Astrocyte of the spinal cord (primary cell): ENCODE measurements at places on chromosomes 5 and 9.
A peak's percentile ranks its signal among the peaks of the same experiment; 100 is the strongest.

DNA sequence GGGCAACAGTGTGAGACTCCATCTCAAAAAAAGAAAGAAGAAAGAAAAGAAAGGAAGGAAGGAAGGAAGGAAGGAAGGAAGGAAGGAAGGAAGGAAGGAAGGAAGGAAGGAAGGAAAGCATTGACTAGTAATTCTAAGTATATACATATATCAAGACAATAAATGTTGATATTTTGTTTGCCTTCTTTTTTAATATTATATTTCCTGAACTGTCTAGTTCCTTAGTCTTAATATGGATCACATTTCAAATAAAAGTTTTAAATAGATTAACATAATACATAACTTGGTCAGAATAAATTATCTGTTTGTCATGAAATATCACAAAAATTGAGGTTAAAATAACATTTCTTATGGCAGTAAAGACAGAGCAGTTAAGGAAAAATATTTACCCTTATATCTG is 1448.4 kb upstream of the C9orf72 start:
- no peak for DNase-seq

DNA sequence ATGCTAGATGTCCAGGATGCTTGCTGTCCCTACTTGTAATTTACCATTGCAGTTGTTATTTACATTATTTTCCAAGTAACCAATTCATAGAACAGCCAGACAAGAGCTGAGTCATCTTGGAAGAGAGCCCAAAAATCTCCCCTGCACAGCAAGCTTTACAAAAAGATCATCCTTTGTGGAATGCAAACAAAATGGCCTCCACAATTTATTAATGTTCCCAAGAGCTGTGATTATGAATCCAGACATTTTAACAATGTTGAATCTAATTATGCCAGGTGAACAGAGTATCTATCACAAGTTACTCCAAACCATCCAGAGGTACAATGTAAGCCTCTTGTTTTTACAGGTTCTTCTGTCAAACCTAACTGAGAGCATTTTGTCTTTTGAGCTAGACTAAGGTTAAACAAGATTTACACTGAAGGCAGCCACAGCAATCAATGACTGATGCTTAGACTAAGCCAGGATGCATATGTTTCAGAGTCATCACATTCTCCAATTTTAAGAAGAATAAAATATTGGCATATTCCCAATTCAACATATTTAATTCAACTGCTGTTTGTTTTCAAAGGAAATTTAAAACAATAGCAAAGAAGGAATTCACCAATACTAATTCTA is 95.3 kb upstream of the SLC12A2 start:
- peak; percentile 93 for DNase-seq

GRCh38 chr9:116387934-116388698 is 234.5 kb downstream of the PAPPA start:
- DNase-seq, result no peak

DNA sequence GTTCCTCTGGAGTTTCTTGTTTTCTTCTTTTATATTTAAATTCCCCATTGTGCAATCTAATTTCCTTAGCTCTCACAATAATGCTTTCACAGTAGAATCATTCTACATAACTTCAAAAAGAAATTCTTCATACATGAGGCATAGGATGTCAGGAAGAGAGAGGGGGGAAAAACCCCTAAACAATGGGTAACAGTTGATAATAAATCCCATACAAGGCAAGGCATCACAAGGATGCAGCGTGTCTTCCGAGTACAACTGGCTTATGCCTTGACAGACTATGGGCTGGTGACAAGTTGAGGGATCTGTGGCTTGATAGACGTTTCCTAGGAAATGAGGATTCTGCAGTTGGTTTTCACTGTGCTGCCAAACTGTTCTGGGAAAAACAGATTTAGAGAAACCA is 247.4 kb downstream of the ARL15 start:
- DNase-seq, result peak; percentile 59

GRCh38 chr5:44401611-44402010 is 12.4 kb upstream of the FGF10 start:
- DNase-seq, result no peak

DNA sequence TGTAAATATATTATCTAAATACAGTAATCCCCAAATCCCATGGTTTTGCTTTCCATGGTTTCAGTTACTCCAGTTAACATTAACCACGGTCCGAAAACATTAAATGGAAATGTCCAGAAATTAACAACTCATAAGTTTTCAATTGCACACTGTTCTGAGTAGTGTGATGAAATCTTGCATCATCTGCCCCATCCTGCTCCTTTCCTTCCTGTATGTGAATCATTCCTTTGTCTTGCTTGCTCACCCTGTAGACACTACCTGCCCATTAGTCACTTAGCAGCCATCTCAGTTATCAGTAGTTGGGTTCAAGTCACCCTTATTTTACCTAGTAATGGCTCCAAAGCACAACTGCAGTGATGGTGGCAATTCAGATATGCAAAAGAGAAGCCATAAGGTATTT is 1568.5 kb upstream of the WWC1 start:
- peak; percentile 55 for DNase-seq

GRCh38 chr5:40945111-40945510 is 35.8 kb downstream of the C7 start:
- DNase-seq, result no peak

DNA sequence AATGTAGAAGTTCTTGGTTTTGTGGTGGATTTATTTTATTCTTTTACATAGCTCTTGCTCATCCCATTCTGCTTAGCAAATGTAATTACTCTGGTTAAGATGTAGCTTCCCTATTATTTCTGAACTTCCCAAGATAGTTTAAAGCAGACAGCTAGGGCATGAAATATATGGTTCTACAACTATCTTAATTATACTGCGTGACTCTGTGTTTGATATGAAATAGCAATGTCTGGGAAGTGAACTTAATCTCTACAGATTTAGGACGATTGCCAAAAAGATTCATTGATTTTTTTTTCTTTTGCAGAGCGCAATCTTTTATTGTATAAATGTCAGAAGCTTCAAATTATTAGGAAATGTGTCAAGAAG is 529.3 kb upstream of the ZNF608 start:
- DNase-seq, result no peak

DNA sequence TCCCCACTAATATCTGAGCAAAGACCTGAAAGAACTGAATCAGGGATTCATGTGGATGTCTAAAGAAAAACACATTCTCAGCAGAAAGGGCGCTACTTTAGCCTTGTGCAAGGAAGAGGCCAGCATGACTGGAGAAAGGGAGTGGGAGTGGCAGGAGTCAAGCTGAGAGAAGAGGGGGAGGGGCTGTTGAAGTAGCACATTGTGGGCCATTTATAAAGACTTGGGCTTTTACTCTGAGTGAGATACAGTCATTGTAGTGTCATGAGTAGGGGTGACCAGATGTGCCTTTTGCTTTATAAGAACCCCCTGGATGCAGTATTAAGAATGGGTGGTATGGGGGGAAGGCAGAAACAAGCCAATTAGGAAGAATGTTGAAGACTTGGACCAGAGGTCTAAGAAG is 452.8 kb downstream of the ENC1 start:
- no peak for DNase-seq

DNA sequence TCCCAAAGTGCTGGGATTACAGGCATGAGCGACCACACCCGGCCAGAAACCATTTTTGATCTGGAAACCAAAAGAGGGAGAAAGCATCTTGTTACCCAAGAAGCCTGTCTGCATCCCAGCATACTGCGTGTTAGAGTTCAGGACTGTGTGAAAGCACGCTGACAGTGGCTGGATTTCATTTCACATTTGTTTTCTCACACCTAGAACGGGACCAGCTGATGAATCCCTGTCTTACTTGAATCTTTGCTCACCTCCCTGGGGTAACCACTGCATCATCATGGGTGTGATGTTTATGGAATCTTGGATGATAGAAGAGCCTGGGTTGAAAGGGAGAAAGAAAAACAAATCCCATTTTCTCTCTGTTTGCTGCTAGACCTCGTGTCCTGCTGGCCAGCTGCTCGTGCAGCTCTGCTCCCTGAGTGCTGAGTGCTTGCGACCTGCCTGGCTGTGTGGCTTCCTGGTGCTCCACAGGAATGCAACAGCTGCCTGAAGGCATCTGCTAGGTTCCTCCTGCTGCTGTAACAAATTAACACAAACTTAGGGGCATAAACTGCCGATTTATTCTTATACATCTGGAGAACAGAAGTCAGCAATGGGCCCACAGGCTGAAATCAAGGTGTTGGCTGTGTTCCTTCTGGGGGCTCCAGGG is 378.3 kb upstream of the DAP start:
- DNase-seq, result peak; percentile 35

DNA sequence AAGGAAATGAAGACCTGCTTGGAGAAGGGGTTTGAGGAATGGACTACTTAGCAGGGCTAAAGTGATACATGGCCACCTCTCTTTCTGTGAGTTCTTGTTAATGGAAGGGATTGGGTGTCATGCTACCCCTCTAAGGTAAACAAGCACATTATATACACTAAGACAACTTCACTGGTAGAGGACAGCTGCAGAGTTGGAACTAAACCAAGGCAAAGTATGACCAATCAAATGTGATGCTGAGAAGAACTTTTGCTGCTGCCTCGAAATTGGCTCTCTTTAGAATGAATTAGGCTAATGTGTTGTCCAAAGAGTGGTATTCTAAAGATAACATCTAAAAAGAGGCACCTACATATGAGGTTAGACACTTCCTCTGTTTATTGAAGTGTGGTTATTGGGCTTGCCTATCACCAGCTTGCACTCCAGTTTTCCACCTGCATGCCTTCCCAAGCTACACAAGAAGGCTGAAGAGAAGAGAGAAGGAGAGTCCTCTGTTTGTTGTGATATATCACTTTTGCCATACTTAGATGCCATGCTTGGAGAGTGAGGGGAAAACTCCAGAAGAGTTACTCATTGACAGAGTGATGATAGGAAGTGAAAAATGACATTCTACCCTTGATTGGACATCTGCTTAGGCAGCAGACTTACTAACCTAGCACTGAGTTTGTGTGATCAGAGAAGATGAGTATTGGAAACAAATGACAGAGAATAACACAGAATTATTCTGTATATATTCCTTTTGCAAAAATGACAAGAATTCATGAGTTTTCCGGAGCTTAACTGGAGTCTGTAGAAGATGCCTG is 536.1 kb downstream of the ZNF608 start:
- no peak for DNase-seq
